Activated T-cell treated with anti-CD3 and anti-CD28 coated beads, Interleukin-2, amount 50 U/mL, for 72 hours (primary cell): ENCODE measurements at places on chromosomes 4 and X.

DNA sequence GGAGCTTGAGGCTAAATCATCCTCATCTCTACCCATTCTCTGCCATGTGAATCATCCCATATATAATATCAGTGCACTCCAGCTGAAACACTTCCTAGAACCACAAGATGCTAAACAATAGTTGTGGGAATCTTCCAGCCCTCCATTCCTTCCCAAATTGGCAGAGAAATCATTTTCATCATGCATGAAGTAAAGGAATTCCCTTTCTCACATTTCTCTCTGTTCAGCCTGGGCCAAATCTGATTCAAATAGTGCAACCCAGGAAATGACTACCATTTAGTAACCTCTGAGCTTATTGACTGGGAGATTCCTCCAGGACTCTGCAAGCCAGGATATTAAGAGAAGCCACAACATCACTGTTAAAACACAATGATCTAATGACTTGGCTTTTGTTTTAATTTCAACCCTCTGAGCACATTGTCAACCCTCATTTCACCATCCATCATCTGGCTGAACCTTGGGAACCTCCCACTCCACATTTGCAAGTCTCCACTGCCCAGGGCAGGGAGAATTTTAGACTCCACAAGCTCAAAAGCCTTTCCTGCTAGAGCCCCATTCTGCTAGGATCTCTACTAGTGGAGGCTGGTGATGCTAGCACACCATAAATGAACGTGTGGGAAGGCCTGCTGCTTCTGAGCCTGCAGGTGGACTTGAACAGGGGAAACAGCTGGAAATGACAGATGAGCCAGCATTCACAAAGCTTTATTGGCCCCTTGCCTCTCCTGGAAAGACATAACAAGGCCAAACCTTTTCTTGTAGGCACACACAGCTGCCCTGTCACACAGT lies 133.9 kb downstream of the TET2 start:
- DNase-seq = no peak

GRCh38 chr4:108008721-108009120 lies 19.0 kb downstream of the HADH start:
- DNase-seq = no peak

DNA sequence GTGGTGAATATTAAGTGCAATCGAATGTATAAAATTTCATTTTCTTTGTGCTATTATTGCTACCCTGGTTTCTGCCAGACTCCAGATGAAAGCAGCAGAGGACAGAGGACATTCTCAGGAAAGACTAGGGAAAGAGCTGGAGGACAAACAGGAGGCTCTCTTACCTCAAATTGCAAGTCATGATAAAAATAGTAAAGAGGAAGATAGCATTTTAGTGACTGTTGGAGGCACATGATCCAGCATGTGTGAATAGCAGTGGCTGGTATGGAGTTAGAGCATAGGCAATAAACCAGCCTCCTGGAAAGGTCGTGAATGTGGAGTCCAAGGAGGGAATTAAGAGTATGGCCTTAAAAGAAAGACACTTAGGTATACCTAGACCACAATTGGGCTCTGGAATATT lies 1040.0 kb downstream of the STPG2 start:
- DNase-seq = no peak

GRCh38 chr4:24677909-24678308 lies 93.6 kb upstream of the DHX15 start:
- DNase-seq = no peak

GRCh38 chr4:120158841-120159463 lies 92.3 kb upstream of the MAD2L1 start:
- DNase-seq = no peak

DNA sequence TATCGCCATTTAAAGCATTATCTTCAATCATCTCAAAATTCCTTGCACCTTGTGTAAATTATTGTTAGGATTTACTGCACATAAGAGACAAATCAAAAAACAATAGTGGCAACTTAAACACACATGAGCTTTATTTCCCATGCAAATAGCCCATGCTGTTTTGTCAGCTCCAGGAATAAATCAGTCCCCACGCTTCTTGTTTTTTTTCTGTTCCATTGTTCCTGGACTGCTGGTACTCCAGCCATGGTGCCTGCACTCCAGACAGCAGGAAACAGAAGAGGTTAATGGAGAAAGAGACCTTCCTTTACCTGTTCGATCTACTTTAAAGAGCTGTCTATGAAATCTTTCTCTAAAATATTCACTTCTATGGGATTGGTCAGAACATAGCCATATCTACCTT lies 1515.7 kb upstream of the TENM3 start:
- no peak for DNase-seq

DNA sequence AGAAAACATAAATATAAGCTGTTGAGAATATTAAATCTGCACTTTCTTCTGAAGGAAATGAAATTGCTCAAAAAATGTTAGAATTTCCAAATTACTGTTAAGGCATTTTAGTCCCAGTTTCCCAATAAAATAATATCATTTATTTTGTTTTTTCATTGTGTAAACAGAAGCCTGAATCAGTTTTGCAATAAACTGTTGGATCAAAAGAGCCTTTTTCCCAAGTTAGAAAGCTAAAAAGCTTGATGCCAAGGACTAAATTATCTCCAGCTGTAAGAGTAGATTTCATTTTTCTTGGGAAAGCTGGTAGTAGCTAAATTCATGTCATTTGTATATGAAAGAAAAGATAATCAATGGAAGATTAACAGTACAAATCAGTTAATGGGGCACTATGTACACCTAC lies 95.8 kb downstream of the RNF150 start:
- DNase-seq = no peak

DNA sequence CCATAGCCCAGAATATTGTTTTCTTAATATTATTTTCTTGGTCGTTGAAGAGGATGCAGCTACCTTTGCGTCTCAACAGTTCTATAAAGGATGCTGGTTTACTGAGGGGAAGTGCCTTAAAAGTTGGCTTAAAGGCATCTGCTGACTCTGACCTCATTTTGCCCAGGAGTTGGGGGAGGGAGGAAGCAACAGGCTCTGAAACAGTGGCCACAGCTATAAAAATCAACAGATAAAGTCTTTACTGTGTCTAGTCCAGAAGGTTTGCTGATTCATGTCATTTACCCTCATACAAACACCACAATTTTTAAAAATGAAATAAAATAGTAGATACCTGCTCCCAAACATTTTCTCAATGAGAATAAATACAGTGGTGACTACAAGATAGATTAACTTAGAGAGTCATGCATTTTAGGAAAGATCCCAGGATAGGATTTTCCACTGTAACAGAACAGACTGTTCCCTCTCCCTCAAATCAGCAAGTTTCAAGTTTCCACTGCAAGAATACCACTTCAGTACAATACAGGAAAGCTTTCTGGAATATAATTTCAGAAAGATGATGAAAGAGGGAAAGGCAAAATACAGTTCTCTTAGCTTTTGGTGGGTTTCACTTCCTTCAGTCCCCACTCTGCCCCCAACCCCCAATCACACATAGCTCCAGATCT lies 1.9 kb downstream of the PHKA1 start:
- no peak for DNase-seq

DNA sequence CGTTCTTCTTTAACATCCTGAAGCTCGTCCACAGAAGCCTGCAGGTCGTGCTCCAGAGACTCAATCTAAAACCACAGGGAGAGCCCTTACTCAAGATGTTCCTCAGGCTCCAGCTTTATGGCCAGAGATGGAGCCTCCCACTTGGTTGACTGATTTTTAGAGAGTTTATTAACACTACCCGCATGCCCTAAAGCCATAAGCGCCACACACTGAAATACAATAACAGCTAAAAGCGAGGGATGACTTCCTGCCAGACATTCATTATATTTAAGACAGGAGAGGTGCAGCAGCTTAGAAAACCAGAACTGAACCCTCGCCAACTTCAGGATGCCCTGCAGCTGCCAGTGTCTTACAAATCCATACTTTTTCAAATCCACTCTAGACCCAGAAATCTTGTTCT lies 42.0 kb downstream of the SOD3 start:
- no peak for DNase-seq

GRCh38 chr4:82097504-82097903 lies 276.3 kb downstream of the HNRNPD start:
- no peak for DNase-seq

DNA sequence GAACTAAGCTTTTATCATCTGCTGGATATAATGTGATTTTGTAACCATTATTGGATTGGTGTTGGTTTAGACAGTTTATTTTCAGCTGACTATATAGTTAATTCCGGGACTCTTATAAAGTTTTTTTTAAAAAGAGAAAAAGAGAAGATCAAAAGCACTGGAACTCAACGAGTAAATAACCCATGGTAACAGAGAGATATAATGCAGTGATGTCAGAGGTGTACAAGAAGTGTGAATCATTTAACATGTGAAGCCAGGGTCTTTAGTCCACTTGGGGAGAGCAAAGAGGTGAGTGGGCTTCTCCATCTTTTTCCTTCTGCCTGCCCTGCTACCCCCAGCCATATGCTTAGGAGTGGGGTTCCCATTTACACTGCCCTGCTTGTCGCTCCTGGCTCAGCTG lies 3.2 kb downstream of the TMEM165 start:
- no peak for DNase-seq

DNA sequence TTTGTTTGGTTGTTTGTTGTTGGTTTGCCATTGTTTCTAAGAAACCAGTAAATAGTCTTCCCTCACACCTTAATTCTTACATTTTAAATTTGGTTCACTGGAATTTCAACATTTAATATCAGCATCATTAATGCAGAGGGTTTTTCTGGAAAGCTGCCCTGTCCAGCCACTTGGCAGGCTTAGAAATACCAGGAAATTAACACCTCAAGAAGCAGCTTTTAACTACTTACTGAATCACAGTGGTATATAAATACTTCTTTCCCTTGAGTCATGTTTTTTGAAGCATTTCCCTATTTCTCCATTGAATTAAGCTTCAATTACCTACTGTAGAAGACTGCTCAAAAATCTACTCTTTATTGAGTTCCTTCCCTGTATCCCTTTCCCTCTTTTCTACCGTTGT lies 1221.1 kb upstream of the ADGRL3 start:
- no peak for DNase-seq

GRCh38 chrX:109818976-109819375 lies 85.9 kb upstream of the ACSL4 start:
- no peak for DNase-seq

DNA sequence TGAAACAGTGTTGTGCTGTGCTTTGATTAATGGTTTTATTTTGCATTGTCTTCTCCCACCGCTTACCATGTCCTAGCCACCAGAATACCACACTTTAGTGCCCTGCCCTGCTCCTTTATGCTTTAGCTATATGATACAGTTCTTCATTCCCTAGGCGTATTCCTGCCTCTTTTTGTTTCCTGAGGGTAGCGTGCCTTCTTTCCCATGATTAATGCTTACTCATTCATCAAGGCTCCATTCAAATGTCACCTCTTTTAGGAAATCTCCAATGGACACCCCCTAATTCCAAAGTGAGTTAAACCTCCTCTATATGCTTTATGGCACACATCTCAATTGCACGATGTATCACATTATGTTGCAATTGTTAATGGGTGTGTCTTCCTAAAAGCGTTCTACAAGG lies 46.3 kb downstream of the SPANXD start:
- DNase-seq = no peak

- no peak for DNase-seq
Measured at GRCh38 chr4:34362654-34363053, 1881.7 kb downstream of the ARAP2 start.

DNA sequence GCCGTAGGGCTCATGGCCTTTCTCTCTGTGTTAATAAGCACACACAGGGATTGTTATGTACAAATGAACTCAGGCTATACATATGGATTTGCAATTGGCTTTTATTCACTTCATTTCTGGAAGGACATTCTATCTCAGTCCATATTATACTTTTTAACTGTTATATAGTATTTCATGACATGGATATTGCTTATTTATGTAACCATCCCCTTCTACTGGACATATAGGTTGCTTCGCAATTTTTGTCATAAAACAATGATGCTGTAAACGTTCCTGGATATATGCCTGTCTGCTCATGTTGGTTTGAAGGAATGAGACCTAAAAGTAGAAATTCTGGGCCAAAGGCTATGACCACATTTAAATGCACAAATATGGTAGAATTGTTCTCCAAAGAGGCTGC lies 158.1 kb downstream of the BCOR start:
- DNase-seq = no peak

DNA sequence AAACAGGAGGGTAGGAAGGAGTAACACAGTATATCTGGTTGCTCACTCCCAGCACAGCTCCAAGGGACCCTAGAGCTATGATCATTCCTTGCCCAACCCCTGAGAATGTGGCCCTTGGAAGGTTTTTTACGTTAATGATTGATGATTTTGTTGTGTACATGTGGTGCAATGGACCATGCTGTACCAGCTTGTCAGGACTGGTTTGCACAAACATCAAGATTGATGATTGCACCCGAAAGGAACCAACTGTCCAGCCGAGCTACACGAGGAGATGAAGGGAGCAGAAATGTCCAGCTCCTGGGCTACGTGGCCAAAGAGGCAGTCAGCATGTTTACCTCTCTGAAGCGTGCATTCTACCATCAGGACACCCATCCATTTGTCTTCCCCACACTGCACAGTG lies 83.2 kb upstream of the USP9X start:
- no peak for DNase-seq

DNA sequence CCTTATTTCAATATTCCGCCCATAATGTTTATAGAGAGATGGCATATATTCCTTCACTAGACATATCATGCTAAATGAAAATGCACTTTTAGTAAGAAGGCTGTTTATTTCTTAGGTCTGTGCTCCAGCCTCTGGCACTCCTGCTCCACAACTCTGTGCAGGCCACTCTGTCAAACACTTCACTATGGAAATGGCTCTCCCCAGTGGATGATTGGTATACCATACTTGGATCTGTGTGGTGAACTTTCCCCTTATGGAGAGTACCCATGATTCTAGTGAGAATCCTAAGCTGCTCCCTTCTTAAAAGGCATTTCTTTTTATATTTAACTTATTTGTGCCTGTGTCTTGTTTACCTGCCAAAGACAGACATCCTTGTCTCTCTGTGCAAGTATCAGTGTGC lies 480.1 kb upstream of the GALNT7 start:
- no peak for DNase-seq

DNA sequence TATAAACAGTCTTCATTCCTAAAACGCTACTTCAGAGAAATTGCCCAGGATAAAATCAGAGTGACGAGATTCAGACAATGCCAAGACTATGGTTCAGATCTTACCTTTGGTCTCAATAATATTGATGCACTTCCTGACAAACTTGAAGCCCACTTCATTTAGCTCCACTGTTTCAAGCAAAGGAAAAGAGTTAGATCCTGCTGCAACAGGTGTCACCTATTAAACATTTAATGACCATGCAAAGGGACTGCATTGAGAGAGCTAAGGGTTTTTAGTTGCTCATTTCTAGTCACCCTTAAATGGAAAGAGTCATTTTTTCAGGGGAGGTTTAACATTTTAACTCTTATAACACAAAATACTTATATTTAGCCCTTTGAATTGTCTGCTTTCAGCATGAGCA lies 239.5 kb downstream of the OPHN1 start:
- no peak for DNase-seq

- peak; percentile 20 for DNase-seq
Measured at GRCh38 chr4:42396752-42397634, at the start of gene SHISA3. TSS of gene SHISA3 (plus strand) at chr4:42397488. CDS start at chr4:42398057, 569 bp downstream.

DNA sequence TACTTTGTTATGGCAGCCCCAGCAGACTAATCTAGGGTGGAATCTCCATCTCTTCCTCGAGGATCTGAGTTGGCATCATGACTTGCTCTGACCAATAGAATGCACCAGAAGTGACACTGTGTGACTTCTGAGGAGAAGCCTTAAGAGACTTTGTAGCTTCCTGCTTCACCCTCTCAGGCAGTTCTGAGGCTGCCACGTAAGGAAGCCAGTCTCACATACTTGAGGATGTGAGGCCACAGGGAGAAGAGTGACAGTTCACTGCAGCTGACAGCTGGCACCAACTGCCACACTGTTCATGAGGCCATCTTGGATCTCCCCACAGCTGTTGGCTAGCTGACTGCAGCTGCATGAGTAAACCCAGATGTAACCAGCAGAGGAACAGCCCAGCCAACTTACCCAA lies 29.3 kb upstream of the BCOR start:
- peak; percentile 10 for DNase-seq
